ENCODE measurements at places on chromosomes 11 and 22. TPM values are rescaled to one million over a fixed set of nuclear protein-coding genes. Genes with fewer than 3 reads are reported as not detected.

PGA3 gene
- total RNA-seq, result not detected

EIF3F gene
- 206 TPM for total RNA-seq

SC5D gene
- 47.9 TPM for total RNA-seq

PLA2G3 gene
- total RNA-seq, result 19.4 TPM

POLR2L gene
- 177 TPM for total RNA-seq

TRIM49D2 gene
- total RNA-seq, result not detected

HBG1 gene
- total RNA-seq, result not detected

SLC16A8 gene
- 0.24 TPM for total RNA-seq

PDHX gene
- total RNA-seq, result 19.1 TPM

PNPLA5 gene
- total RNA-seq, result not detected

DNA sequence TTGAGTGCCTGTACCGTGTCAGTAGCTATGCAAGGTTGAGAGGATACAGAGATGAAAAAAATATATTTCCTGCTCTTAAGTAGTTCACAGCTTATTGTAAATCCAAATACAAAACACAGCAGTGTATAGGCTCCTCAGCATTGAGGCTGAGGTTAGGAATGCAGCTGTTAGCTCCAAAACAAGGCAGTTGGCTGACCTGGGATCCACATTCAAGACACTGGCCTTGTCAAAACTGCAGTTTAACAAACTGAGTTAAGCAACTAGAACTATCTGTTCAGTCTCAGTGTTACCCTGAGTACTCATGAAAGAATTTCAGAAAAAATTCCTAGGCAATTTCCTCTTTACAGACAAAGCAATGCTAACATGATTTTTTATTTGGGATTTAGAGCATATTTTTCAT, 42.8 kb downstream of the REXO2 start:
- ATAC-seq, result peak; percentile 50

DNA sequence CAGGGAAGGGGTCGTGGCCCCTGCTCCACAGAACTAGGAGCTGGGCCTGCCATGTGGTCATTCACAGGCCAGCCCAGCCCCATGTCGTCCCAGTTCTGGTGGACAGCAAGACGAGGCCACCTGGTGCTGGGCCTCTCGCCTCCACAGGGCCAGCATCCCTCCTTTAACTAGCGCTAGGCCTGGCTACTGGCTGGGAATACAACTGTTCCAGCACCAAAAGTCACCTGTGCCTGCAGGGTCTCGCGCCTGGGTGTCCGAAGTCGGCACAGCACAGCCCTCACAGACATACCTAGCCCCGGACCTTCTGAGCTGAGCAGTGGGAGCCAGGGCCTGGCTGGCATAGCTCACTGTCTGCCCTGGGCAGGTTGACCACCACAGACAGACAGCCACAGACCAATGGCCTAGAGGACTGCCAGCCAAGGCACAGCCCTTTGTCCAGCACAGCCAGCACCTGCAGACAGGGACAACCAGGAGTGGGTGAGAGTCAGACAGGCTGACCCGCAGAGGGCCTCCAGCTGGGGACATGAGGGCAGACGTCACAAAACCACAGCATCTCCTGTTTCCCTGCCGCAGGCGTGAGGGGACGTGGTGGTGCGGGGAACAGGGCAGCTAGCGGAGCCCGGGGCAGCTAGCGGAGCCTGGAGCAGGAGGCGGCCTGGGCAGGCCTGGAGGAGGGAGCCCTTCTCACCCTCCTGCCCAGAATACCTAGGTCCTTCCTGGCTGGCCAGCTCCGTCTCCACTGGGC, 27.2 kb upstream of the TH start:
- ATAC-seq, result no peak

GRCh38 chr11:20363149-20363499, 390 bp upstream of the HTATIP2 start:
- ATAC-seq, result no peak

GRCh38 chr11:115929618-115930129, 425.5 kb upstream of the CADM1 start:
- no peak for ATAC-seq

- ATAC-seq, result no peak
Measured at GRCh38 chr11:134541355-134541754, 129.3 kb upstream of the B3GAT1 start.

- no peak for ATAC-seq
Measured at GRCh38 chr11:11987503-11988022, 20.9 kb downstream of the DKK3 start.

- no peak for ATAC-seq
Measured at GRCh38 chr11:116970485-116971292, 127.5 kb downstream of the SIK3 start.

DNA sequence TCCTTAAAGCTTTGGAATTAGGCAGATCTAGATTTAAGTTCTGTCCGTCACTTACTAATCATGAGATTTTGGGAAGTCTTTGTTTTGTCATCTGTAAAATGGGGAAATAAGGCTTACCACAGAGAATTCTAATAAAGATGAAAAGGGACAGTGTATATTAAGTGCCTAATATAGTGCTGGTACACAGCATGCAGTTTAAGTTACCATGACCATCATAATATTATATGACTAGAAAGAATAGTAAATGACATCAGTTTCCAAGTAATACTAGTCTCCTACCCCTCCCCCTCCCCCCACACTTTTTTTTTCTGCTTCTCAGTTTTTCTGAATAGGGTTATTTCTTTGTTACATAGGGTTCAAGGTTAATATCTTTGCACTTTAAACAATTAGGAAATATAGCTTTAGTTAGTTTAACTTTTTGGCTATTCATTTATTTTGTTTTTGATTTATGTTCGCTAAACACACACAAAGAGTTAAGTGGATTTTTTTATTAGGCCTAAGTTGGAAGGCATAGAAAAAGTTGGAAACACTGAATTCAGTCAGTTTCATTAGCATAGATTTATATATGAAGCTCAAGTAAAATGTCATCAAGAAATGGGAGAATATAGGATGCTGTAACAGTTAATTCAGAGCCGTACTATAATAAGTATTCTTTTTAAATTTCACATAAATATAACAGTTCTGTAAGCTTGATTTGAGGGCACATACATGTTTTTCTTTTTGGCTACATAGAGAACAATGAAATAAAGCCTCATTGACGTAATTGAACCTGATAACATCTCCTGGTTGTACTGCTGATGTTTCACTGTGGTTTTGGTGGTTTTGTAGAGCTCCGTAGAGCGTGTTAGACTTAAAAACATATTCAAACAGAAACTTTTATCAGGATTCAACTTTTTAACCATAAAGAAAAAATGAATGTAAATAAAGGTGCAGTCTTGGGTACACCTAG, 121.2 kb downstream of the PDE3B start:
- ATAC-seq, result no peak

- ATAC-seq, result peak; percentile 23
Measured at GRCh38 chr22:31244046-31244942, 32.2 kb downstream of the LIMK2 start.

- no peak for ATAC-seq
Measured at GRCh38 chr11:12677131-12677530, 2.9 kb downstream of the TEAD1 start.

- peak; percentile 25 for ATAC-seq
Measured at GRCh38 chr11:47148903-47149531, 27.7 kb downstream of the ARFGAP2 start.

- ATAC-seq, result no peak
Measured at GRCh38 chr22:49183208-49183825, 644.4 kb downstream of the BRD1 start.

DNA sequence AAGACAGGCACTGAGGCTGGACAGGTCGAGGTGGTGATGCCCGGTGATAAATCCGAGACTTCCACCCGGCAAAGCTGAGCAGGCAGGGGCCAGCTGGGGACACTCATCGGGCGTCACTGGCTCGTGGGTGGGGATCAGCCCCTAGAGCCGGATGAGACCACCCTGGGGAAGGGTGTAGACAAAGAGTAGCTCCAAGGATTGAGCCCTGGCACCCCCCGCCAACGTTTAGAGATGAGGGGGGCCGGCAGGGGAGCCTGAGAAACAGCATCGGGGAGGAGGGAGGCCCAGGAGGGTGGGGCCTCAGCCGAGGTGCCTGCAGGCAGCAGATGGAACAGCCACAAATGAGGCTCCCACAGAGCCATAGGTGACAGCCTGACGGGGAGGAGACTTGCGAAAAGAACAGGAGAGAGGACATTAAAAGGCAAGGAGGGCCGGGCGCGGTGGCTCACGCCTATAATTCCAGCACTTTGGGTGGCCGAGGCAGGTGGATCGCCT, 27.4 kb upstream of the CBX7 start:
- no peak for ATAC-seq

DNA sequence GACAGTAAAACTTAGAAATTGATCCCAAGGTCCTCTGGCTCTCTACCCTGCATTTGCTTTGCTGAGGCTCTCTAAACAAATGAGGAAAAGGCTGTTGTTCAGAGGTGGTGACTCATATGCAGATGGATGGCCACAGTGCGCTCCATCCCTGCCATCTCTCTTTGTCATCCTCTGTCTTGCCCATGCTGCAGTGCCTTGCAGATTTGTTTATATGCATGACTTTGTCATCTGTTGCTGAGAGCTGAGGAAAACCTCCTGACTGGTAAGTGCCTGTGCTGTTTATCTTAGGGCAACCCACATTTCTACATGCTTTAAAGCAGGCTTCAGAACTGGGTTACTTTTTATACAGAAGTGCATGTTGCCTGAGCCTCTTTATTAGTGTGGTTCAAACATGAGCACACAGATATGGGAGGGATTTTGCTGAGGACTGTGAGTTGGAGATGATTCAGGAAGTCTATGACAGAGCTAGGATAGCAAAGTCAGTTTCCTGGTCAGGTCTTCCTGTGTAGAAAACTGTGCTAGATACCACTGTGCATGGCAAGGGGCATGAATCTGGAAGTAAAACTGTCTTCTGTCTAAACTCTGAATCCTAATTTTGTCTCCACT, 57.4 kb downstream of the JAM3 start:
- ATAC-seq, result peak; percentile 60

- no peak for ATAC-seq
Measured at GRCh38 chr22:20420157-20420842, 17.3 kb downstream of the SCARF2 start.

DNA sequence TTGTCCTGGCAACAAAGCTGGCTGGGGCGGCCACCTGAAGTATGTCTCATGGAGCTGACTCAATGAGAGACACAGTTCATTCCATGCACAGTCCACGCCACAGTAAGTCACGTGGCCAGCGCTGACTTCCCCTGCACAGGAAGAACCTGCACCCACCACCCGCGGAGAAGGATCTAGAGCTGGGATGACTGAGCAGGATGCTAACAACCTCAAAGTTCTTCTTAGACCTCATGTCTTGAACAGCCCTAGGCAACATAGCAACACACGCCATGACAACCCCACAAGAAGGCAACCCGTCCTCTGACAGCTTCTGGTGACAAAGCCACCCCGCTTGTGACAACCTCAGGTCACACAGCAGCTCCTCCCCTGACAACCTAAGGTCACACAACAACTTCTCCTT, 76.9 kb upstream of the B3GAT1 start:
- no peak for ATAC-seq

GRCh38 chr11:111454561-111455192, 57.5 kb downstream of the BTG4 start:
- peak; percentile 69 for ATAC-seq

DNA sequence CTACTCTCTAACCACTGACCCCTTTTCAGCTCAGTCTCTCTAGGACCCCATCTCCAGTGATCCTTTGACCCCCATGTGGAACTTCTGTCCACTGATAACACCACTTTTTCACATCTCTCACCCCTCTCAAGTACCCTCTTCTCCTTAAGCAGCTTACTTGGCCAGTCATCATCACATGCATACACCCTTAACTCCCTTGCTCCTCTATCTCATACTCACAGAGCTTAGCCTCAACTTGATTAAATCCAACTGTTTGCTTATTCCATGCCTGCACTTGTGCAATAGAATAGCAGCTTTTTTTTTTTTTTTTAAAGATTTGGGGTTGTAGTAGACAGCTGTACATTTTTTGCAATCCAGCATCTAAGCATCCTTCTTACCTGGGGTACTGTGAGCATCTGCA, 22.2 kb downstream of the AQP11 start:
- no peak for ATAC-seq

- ATAC-seq, result peak; percentile 40
Measured at GRCh38 chr11:45100339-45100738, 46.1 kb upstream of the PRDM11 start.

- no peak for ATAC-seq
Measured at GRCh38 chr11:109077291-109077920, 344.6 kb upstream of the C11orf87 start.

DNA sequence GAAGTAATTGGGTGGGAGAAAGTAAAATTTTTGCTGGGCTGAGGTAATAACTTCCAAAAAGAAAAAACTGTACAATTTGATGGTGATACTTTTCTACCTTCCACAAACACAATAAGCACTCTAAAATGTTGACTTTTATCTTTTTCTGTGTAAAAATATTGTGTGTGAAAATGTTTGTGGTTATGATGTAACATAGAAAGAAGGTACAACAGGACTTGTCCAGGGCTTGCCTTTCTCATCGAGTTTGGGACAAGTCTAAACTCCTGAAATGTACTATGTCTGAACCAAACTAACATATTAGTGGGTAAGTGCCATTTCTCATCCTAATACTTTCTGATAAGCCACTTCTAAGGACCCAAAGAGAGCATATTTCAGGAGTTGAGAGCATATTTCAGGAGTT, 174.2 kb upstream of the PDGFD start:
- ATAC-seq, result no peak

DNA sequence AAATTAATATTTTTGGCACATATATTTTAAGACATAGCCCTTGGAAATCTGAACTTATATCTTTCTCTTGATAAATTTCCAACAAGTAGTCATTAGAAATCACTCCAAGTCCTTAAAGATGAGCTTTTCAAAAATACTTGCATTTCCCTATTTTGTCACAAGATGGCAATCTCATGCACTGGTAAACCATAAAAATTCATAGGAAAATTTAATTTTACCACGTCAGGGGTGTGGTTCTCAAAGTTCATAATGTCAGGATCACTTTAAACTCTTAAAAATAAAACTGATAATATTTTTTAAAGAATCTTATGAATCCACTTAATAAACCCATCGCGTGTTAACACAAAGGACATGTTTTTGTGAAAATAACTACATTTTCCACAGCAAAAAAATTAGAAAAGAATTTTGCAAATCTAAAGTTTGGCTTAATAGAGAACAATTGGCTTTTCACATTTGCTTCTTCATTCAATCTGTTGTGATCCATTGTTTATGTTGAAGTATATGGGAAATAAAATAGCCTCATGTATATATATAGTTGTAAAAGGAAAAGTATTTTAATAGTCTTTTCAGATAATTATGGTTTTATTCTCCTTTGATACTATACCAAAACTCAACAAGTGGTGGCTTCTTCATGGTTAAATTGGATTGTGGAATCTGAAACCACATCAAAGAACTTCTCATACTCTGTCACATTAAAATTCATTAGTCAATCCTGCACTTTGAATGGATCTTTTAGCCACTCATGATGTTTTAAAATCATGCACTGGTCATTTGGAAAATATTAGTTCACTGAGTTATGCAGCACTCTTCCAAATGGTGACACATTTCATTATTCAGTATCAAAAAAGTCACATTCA, 169.1 kb downstream of the CADM1 start:
- no peak for ATAC-seq

DNA sequence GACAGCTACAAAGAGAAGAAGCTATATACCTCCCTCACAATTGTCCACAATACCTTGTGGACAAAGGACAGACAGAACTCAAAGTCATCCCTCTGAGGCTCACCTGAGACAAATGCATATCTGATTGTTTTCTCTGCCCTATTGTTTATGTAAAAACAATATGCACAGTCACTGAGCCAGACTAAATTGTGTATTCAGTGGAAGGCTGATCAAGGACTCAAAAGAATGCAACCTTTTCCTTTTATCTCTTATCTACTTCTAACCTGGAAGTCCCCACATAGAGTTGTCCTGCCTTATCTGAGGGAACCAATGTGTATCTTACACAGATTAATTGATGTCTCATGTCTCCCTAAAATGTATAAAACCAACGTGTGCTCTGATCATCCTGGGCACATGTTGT, 13.9 kb upstream of the MED17 start:
- ATAC-seq, result no peak

GRCh38 chr22:43996170-43996980, 27.7 kb upstream of the PARVB start:
- no peak for ATAC-seq
